Omental fat pad (tissue), 4 donors: ENCODE measurements at places on chromosomes 7 and 10. TPM values are rescaled to one million over a fixed set of nuclear protein-coding genes. Genes with fewer than 3 reads are reported as not detected.

CHAT gene
- total RNA-seq = not detected

CH25H gene
- 25.5 TPM for total RNA-seq

FRA10AC1 gene
- 14.6 TPM for total RNA-seq

GRCh38 chr7:32894171-32894570 is 2.6 kb upstream of the KBTBD2 start:
- no peak for DNase-seq

DNA sequence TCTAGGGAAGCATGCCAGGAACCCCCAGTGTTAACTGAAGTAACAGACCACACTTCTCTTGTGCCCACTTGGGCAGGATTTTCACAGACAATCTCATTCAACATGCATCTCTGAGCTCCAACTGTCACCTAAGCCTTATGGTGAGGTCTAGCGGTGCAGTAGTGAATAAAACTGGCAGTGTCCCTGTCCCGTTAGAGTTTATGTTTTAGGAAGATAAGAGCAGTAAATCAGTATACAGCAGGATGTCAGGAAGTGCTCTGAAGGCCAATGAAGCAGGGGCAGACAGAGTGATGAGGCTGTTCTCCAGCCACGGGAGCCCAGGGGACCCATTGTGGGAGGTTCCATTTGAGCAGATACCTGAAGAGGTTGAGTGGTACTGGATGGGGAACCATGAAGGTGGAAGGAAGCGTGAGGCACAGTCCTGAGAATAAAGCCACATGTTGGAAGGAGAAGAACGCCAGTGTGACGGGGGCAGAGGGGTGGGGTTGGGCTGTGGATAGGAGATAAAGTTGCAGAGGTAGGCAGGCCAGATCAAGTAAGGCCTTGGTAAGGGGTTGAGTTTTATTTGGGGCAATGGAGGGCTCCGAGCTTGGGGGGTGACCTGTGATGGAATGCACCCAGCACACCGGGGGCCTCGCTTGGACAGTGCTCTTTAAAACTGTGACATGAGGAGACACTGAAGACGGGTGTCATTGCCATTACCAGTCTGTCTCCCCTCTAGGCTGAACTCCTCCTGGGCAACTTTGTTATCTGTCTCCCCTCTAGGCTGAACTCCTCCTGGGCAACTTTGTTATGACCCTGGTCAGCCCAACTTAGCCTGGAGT is 6.6 kb downstream of the GDF10 start:
- DNase-seq = no peak

SKIDA1 gene
- 0.44 TPM for total RNA-seq

FAM13C gene
- total RNA-seq = 43.0 TPM

GRCh38 chr10:95279042-95279820 is 11.6 kb downstream of the PDLIM1 start:
- DNase-seq = no peak

CYP2C9 gene
- not detected for total RNA-seq

DNA sequence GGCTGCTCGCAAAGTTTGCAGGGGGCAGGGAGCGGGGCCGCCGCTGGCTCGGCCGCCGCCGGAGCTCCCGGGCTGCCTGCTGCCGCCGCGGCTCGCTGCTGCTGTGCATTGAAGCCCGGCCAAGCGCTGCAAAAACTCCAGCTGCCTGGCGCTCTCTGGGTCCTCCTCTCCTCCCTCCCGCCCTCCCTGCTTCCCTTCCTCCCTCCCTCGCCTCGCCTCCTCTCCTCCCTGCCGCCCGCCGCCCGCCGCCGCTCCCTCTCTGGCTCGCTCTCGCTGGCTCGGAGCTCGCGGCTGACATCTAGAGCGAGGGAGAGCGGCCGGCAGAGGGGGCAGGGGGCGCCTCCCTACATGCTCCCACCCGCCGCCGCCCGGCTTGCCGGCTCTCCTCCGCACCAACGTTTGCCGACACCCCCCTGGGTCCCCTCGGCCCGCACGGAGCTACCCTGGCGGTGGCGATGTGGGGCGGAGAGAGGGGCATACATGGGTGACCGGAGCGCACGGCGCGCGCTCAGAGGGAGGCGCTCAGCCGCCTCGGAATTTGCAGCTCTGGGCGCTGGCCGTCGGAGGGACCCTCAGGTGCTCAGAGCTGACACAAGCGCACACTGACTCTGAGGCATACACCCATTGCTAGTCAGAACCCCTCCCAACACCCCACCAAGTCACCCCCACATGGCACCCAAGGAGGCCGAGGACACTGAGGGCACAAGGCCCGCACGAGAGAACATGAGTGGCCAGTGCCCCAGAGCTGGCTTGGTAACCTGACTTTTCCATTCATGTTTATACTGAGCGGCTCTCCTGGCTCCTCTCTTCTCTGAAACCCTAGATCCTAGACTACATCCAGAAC is 1.2 kb upstream of the PLXNA4 start:
- DNase-seq = no peak

GRCh38 chr7:39069031-39069430 is 91.3 kb downstream of the POU6F2 start:
- no peak for DNase-seq

DNA sequence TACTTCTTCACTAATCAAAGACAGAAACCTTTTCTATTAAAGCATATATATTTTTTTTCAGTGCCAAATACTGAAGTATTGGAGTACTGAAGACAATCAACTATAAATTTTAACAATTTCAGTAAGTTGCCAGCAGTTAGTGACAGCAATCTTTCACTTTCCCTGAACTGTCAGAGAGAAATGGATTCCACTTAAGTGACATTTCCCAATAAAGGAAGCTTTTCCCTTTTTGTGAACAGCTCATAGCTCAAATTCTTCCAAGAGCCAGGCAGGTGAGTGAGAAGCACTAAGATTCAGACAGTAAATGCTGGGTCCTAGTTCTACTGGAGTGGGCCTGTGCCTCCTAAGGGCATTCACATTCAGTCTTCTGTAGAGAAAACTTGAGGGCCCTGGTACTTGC is 142.0 kb downstream of the SRPK2 start:
- no peak for DNase-seq

DNA sequence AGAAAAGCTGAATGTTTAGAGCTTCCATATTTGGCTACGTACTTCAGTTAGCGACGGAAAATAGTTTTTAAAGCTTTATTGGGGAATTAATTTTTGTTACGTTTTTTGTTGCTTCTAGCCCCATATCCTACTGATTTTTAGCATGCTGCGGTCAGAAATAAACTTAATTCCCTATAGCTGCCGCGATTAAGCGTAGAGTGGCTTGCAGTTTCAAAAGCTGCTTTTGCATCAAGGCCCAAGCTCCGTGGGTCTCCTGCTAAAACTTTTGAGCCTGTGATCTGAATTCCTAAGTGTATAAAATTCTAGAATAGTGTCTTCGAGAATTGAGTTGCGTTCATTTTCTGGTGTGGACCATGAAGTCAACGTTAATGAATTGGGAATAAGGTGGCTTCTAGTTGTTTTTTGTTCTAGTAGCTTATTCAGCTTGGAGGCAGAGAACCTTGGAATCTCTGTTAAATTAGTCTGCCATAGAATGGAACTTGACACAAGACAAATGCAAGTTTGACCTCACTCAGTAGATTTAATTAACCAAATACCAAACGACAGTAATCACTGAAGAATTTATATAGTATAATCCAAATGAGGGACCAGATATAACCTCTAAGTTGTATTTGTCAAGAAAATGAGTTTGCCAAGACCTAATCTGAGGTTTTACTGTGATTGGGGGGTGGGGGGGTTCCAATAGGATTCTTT is 977 bp downstream of the CALU start:
- DNase-seq = no peak

- no peak for DNase-seq
These were observed 211.6 kb upstream of the AGK start for GRCh38 chr7:141339603-141340002.

GRCh38 chr10:82462910-82463551 is 588.0 kb downstream of the NRG3 start:
- no peak for DNase-seq
